ENCODE measurements at places on chromosomes 12 and 14.

DNA sequence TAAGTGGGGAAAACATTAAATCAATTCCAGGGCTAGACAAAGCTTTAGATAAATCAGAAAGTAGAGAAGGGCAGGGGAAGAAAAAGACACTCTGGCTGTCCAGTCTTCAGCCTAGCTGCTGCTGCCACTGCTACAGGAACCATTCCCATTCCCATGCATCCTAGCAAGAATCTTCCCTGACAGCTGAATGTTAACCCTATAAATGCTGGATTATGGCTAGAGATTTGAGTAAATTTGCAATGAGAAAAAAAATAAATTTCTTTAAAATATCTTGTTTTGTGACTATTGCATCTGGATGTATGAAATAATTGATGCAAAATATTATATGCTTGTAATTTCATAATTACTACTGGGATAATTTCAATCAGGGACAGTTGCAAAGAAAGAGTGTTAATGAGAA is 15.0 kb upstream of the CDKN3 start:
- no peak for DNase-seq

DNA sequence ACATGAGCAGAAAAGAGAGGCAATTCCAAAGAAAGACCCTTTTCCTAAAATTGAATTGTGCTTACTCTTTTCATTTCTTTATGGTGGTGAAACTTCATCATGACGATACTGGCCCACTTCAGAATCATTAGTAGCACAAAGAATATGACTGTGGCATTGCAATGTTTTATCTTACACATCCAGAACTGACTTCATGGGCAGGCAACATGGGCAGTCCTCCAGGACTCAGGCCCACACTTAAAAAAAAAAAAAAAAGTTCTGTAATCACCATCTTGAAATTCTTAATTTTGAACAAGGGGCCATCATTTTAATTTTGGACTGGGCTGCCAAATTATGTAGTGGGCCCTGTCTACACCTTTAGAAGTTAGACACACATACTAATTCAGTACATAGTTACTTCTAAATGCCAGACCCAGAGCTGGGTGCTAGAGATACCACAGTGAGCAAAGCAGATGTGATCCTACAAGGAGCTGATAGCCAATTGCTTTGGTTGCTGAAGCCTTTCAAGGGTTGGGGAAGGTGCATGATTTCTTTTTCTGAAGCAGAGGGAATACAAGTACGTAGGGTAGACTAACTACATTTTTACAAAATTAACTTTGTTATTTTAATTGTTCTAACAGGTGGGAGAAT is 35.2 kb downstream of the HELB start:
- no peak for DNase-seq

DNA sequence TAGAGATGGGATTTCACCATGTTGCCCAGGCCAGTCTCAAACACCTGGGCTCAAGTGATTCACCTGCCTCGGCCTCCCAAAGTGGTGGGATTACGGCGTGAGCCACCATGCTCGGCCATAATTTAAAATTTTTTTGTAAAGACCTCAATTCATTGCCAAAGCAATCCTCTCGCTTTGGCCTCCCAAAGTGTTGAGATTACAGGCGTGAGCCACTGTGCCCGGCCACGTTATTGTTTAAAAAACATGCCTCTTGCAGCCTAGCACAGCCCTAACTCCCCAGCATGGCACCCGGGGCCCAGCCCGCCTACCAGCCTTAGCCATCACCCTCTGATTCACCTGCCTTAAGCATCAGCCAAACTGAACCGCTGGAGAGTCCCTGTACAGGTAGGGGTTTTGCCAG is 13.1 kb upstream of the RPS6KL1 start:
- no peak for DNase-seq

DNA sequence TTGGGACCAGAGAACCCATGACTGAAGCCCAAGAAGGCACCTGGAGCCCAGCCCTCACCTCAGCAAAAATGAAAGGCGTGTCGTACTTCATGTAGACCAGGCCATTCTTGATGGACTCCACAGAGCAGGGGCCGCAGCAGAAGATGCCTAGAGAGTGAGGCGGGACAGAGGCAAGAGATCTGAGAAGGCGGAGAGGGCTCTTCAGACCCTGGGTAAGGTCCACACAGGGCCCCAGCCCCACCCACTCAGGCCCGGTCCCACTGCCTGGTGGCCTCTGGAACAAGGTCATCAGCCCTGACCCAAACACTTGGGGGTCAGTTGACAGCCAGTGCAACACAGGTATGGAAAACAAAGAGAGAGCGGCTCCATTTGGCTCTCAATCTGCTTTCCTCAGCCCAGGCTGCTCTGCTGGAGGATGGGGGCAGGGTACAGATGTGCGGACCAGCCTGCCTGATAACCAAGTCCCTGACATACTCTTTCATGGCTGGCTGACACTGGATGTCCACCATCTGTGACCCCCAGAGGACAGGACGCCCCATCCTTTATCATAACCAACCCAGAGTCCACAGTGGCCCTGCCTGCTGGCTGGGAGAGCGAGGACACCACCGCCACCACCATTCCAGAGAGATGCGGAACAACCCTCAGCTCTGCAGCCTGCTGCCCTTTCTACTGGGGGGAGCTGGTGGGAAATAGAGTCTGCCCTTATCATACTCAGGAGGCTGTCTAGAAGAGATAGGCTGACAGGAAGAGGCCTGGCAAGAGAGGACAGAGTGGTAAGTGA is 6.9 kb downstream of the TGM1 start:
- no peak for DNase-seq

DNA sequence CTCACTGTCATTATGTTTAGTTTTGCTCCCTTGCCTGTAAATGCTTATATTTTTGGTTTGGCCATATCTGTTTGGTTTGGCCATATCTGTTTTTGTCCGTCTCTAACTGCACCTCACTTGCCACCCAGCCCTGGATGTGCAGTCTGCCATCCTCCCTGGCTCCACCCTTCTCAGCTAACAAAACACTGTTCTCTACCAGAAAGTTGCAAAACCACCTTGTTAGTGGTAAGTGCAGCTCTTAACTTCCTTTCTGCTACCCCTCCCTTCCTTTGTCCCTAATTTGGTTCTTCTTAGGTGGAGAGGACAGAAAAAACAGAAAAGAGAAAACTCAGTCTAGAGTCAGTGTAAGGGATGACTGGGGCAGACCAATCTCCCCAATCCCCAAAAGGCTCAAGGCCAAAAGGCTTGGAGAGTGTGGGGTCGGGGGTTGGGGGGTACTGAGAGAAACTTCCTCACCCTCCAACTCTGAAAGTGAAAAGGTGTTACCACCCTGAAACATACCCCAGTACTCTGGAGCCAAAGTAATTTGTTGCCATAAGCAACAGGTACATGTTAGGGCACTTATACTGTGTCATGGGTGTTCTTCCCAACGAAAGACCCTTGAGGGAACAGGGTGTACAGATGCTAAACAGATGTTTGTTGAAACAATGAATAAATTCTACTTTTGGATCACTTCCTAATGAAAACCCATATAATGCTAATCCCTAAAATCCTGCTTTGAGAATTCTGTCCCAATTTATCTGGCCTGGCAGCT is 5.0 kb downstream of the BIN2 start:
- DNase-seq = no peak

DNA sequence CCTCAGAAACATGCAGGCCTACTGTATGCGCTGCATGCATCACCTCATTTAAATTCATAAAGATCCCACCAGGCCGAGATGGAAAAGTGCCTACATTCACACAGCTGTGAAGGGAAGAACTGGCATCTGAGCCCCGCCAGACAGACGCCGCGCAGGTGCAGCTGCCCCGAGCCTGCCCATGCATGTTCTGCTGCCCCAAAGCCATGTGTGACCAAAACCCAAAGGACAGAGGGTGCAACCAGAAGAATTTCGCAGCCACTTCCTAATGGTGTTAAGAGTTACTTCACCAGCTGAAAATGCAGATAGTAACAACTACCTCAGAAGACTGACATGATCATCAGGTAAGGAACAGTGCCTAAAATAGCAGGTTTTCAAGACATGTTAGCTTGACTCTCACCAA is 13.5 kb upstream of the KRT8 start:
- DNase-seq = no peak

DNA sequence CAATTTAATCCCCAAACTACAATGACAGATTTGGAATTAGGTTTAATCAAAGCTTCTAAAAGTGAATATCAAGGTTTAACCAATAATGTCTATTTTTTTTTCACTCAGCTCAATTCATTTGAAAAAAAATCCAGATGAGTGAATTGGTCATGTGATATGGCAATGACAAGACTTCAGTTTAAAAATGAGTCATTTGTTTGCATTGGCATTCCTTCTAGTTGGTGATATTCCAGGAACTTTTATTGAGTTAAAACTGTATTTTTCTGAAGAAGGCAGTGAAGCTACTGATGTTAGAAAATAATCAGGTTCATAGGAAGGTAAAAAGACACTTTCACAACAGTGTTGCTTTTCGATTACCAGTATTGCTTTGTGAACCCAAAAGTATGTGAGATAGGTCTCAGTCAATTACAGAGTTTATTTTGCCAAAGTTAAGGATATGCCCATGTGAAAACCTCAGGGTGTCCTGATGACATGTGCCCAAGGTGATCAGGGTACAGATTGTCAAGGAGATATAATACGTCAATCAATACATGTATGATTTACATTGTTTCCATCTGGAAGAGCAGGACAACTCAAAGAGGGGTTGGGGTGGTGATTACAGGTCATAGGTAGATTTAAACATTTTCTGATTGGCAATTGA is 1214.9 kb downstream of the GALC start:
- DNase-seq = no peak

DNA sequence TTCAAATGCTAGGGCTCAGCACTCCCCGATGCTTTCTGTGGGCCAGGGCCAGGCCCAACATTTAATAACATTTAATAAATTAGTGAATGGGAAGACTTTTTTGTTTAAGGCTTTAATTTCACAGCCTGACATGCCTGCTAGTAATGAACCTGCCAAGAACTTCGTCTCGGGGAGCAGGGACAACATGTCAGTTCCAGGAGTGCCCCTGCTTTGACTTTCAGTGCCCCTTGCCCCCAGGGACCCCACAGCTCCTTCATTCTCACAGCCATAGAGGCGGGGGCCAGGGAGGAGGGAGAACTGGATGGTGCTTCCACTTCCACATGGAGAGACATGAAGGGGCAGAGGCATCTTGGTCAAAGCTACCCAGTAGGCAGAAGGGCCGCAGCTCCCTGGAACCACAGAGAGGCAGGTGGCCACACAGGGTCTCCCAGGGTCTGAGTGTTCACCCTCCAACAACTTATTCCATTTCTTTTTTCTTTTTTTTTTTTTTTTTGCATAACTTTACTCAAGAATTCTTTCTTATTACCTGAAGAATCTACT is 66.0 kb upstream of the DDX11 start:
- DNase-seq = no peak

DNA sequence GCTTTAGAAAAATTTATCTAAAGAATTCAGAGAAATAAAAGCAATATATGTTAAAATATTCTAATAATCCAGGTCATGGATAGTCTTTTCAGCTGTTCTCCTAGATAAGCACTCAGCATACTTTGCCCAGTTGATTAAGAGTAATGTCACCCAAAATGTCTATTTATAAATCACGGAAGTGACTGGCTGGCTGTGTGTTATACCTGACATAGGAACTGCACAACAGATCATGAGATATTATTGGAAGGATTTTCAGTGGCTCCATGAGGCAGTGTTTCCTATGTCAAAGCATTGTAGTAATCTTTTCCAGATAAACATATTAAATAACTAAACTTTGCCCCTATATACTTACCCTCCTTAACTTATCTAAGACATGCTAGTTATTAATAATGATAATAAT is 128.8 kb downstream of the ITPR2 start:
- no peak for DNase-seq

- DNase-seq = no peak
Observed at GRCh38 chr12:24201258-24201970, 251.9 kb upstream of the SOX5 start.

GRCh38 chr12:24378548-24379407 is 429.3 kb upstream of the SOX5 start:
- DNase-seq = peak; percentile 51

GRCh38 chr12:64236549-64236948 is 14.5 kb upstream of the KICS2 start:
- DNase-seq = no peak

DNA sequence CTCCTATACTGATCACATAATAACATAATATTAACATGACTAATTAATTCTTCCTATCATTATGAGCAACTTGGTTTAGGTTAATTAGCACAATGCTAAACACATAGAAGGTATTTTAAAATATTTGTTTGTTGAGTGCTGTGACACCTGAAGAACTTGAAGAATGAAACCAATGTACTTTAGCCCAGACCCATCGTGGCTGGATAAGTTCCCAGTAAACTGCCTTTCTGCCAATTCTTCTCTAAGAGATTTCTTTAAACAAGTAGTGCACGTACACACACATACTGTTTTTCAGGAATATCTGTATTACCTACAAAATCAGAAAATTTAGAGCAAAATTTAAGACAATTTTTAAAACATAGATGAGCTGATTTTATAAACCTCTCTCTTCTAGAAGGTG is 207.4 kb upstream of the SSTR1 start:
- no peak for DNase-seq

GRCh38 chr12:105706321-105706972 is 376.0 kb downstream of the C12orf75 start:
- DNase-seq = no peak

DNA sequence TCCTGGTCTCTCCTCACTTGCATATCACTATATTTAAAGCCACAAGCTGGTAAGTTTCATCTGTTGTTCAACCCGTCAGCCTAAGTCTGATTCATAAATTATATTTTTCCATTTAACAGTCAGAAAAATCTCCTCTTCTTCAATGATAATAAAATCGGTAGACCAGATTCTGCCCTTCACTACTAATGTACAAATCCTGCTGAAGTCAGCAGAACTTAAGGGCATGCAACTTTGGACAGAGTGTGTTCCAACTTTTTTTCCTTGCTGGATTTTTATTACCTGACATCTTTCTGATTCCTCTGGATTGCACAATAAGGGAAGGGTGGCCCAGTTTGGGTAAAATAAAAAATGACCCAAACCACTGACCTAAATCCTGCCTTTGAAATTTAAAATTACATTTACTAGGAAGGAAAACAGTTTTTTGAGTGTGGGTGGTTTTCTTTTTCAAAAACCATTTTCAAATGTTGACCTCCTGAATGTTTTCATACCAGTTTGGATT is 125.4 kb upstream of the DIO2 start:
- DNase-seq = no peak

- no peak for DNase-seq
Observed at GRCh38 chr12:103556890-103557627, 30.0 kb upstream of the STAB2 start.

- DNase-seq = no peak
Observed at GRCh38 chr12:20220339-20220738, 148.0 kb upstream of the PDE3A start.

DNA sequence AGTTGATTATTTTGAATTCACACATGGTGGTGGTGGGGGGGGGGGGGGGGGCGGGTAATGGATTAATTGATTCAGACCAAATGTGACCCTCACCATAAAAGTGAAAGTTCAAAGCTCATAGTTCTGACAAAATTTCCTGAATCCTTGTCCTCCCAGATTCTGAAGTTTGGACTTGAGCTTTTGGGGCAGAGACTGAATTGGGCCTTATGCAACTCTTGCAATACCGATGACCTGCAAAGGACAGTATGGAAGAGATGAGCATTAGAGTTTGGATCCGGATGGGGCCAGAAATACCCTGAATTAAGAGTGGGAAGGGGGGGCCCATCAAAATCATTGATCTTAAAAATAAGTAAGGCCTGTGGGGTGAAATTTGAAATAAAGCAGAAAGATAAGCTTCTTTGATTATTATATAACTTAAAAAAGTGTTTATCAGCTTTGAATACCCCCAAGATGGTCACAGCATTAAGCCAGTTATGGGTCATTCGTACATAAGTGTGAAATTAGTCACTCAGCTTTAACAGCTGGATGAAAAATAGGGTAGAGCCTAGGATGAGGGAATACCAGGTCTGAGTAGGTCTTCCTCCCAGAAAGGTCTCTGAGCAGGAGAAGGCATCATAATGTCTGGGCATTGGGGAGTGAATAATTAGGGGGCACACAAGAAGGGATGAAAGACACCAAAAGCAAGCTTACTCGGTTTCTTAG is 2.1 kb upstream of the PYGL start:
- no peak for DNase-seq
